ENCODE measurements at places on chromosomes 6 and 20.

DNA sequence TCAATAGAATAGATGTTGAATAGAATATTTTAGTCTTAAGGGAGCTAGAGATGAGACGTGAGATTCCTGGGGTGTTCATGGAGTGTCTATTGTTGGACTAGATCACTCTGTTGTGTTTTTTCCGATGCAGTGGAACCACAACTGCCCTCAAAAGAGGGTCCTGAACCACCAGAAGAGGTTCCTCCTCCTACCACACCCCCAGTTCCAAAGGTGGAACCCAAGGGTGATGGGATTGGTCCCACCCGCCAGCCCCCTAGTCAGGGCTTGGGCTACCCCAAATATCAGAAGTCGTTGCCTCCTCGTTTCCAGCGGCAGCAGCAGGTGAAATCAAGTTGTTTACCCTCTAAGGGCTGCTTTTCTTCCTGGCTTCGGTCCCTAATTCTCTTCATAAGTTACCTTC, 8.5 kb downstream of the PRRC2A start:
- no peak for DNase-seq

- DNase-seq: no peak
These were observed 20.1 kb downstream of the ZNF831 start for GRCh38 chr20:59183751-59184150.

DNA sequence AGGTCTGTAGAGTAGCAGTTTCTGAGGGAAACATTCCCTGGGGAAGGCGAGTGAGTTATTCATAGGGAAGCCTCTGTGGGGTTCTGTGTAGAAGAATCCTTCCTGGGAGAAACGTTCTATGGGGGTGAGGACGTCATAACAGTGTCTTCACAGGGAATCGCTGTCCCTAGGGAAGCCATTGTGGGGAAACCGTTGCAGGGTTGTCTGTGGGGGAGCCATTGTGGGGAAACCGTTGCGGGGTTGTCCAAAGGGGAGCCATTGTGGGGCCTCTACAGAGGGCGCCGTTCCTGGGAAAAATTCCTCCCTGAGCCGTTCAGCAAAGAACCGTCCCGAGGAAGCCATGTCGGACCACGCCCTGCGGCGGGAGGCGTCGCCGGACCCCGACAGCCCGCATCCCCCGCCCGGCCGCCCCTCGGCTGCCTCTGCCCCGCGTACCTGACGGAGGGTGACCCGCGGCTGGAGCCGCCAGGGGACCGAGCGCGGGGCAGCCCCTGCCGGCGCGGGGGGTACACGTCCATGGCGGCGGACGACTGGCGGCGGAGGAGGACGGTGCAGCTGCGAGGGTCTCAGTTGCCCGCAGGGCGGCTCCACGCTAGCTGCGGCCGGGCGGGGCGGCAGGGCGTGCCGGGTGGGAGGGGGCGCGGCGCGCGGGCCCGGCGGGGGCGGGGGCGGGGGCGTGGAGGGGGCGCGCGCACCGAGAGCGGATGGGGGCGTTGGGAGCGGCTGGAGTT, at the start of gene DNAAF9:
TSS of gene DNAAF9 (minus strand) at position 630 of the 731 bp plus-strand sequence. CDS start at position 518, 112 bp downstream.
- DNase-seq: peak; percentile 31

DNA sequence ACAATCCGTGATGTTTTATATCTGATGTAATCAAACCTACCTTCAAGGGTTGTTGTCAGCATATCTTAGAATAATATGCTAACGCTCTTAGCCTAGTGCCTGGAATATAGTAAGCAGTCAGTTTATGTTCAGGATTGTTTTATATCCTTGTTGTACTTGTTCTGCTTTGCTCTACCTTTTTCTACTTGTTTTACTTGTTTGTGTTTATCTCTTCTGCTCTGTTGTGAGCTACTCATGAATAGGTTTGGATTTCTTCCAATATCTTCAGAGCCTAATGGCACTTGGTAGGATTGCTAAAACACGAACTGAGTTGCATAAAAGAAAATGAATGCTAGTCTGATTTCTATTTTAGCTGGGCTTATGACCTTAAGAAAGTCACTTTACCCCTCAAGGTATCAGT, 40.1 kb downstream of the DNAH8 start:
- DNase-seq: no peak

DNA sequence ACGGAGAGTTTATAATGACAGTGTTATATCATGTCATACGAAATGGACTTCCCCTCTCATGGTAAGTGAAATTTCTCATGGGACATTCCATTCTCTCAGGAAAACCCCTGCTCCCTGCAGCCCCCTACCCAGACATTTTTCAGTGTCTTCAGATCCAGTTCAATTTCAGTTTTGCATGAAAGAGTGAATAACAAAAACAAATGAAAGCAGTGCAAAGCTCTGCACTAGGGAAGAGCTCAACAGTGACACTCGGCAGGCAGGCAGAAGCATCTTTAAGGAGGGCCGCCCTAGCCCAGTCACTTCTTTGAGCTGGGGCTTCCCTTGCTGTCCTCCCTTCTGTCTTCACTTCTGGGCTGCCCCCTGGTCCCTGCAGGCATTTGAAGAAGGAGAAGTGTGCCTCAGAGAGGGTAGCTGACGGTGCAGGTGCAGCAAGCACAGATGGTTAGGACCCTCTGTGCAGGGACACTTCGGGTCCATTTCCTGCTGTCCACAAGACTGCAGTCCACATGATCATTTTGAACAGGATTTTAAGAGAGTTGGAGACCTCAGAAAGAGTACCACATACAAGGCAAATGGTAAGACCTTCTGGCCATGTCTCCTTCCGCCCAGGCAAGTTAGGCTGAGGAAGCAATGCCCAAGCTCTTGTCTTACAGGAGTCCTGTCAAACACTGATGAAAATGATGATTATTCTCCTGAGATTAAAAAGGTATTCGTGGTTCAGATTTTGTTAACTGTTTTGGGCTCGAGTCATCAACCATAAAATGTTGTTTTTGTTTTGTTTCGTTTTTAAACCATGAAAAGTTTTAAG, 5.4 kb upstream of the DUSP22 start:
- DNase-seq: no peak

DNA sequence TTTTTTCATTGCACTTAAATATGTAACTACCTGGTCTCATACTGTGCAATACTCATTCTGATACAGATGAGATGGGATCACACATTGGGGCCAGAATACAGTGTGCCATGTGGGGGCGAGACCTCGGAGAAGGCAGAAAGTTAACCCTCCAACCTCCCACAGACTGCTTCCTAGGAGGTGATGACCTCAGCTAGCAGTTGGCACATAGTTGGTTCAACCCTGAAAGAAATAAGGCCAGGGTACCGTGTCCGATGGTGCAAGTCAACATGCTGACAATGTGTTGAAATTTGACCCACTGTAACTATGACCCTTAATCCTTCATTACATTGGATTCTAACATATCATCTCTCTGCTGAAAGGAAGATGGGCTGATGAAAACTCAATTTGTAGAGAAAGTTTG, 61.9 kb downstream of the GJA10 start:
- DNase-seq: no peak

Measured in stimulated activated CD8-positive, alpha-beta memory T cell treated with anti-CD3 and anti-CD28 coated beads, Interleukin-4, amount 100 ng/mL, for 24 hours (primary cell).